Hindlimb muscle (tissue), 1 donor: ENCODE measurements at places on chromosomes 1 and 21.

DNA sequence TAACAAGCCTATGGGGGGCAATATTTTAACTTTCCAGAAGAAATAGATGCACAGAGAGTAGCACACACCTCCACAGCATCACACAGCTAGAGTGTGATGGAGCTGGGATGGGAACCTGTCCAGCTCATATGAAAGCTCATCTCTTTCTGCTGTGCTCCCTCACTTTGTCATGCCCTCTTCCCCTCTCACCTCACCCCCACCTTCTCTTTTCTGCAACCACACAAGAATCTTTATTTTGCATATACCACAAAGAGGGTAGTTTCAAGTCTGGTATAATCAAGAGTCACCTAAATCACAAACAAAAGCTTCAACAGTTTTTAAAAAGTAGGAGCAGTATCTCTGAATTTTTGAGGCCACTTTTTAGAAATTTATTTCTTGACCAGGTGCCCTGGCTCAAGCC is 22.6 kb downstream of the FOXD2 start:
- DNase-seq, result no peak

DNA sequence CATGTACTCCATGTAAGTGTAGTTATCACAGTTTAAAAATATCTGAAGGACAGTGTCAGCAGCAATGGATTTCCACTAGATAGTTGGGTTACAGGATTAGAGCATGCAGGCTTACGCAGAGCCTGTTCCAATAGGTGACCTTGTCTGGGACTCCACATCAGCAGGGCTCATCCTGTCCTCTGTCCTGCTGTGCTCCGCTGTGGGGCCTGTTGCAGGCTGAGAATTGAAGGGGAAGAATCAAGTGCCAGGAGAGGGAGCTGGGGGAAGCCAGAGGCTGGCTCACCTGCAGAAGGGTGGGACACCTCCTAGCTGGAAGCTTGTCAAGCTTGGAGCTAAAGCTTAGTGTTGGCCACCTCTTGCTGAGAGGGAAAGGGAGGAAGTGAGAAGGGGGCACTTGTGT is 62.8 kb downstream of the XCL2 start:
- DNase-seq, result no peak

DNA sequence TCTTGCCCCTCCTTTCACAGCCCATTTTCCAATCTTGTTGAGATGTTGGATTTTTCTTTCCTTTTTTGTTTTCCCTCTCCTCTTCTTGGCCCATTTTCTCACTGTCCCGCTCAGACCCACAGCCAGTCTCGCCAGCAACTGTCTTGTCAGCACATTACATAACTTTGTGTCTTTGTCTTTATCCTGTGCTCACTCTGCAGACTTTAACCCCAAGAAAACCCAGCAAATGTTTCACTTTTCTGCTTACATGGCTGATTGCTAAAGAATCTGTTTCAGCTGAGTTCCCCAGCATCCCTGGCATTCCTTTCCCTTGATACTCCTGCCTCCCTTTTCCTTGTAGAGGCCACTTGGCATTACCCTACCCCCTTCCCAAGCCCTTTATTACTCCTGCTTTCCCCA is 74.6 kb downstream of the ZNF648 start:
- no peak for DNase-seq

- DNase-seq, result no peak
These were observed 88.2 kb downstream of the GABPA start for GRCh38 chr21:25822981-25823380.

DNA sequence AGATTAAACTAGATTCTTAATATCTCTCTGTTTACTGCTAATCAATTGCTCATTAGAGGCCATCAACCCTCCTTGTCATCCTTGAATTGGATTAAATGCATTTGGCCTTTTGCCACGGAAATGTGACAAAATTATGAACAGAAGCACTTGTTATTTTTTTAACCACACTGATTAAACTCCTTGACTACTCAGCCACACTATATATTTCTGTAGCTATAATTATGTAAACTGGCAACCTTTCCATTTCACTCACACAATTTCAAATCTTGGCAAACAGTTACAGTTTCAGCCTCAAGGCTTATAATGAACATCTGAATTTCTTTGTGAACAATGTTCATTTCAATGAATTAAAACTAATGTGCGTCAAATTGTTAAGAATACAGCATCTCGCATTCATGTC is 10.1 kb downstream of the ADAMTS5 start:
- no peak for DNase-seq
